ENCODE measurements at places on chromosomes 2 and 18. TPM values are rescaled to one million over a fixed set of nuclear protein-coding genes. Genes with fewer than 3 reads are reported as not detected.

- no peak overlapping the region for H3K27ac ChIP-seq
- H3K27me3 ChIP-seq: no peaks in the 10 kb centered on the region
Observed at GRCh38 chr2:220847589-220847988, 724.5 kb downstream of the EPHA4 start.

DNA sequence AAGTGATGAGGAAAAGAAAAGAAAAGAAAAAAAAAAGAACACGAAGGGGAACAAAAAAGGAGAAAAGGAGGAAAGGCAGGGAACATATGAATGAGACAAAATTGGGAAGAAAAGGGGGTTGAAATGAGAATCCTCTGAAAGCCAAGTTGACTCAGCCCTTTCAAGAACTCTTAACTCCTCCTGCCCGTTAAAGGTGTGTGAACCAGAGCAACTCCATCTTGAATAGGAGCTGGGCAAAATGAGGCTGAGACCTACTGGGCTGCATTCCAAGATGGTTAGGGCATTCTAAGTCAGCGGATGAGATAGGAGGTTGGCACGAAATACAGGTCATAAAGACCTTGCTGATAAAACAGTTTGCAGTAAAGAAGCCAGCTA lies 4.0 kb upstream of the POLE4 start:
- no peak for DNase-seq
- H3K4me3 ChIP-seq: no peak overlapping the region
- no peaks in the 10 kb centered on the region for H3K27me3 ChIP-seq
- H3K36me3 ChIP-seq: no peaks in the 10 kb centered on the region

- H3K4me1 ChIP-seq: no peaks in the 10 kb centered on the region
- no peak overlapping the region for H3K27ac ChIP-seq
- H3K36me3 ChIP-seq: no peaks in the 10 kb centered on the region
- no peaks in the 10 kb centered on the region for H3K27me3 ChIP-seq
- DNase-seq: no peak
Observed at GRCh38 chr2:147051814-147052213, 793.0 kb upstream of the ACVR2A start.

DNA sequence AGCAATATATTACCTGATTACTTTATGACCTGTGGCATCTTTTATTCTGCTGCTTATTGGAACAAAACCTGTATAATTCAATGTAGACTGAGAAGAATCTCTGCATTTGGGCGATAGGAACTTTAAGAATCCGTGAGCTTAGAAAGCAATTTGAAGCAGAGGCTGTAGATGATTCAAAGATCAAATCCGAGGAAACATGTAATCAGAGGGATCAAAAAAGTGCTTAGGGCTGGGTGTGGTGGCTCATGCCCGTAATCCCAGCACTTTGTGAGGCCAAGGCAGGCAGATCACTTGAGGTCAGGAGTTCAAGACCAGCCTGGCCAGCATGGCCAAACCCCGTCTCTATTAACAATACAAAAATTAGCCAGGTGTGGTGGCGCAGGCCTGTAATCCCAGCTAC lies 198.4 kb downstream of the MTX2 start:
- H3K4me3 ChIP-seq: no peak overlapping the region
- peaks cover 9% of the 10 kb centered on the region for H3K27me3 ChIP-seq
- H3K27ac ChIP-seq: no peak overlapping the region
- no peak for DNase-seq

DNA sequence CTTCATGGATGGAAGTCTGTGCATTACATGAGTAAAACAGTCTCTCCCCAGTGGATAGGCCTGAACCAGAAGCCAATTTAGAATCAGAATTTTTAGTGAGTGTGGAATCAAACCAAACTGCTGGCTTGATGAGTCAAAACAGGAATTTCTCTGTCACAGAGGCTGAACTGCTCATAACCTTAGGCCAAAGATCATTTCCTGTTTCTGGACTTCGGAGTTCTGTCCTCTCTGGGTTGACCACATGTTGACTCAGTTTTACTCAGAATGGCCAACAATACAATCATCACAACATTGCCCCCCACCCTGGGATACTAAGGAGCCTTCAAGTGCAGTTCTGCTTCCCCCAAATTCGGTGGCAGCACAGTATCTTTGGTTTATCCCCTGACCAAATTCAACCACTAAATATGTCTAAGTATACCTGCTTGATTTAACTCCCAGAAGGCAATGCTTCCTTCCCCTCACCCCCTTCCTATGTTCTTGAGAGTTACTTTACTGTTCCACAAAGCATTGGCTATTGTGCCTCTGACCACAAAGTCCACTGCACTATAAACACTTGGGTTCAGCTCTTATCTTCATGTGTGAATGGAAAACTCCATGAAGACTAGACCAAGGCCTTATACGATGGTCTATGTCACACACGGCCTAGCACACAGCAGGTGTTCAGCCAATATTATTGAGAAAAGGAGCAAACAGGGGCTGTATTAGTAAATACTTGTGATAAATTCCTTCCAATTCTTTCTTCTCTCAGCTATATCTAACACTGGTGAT lies 67.8 kb downstream of the NXPH2 start:
- no peaks in the 10 kb centered on the region for H3K36me3 ChIP-seq
- no peaks in the 10 kb centered on the region for H3K27me3 ChIP-seq
- peaks cover 9% of the 10 kb centered on the region for H3K4me1 ChIP-seq

DNA sequence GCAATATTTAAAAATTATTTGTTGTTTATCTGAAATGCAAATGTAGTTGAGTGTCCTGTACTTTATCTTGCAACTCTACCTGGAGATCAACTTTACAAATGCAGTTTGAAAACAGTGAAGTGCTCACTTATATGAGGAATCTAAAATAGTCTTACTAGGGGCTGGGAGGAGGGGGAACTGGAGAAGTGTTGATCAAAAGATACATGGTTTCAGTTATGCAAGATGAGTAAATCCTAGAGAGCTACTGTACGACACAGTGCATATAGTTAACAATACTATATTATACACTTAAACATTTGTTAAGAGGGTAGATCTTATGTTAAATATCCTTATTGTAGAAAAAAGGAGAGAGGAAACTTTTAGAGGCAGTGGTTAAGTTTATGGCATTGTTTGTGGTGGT lies 241.9 kb downstream of the BCL11A start:
- no peak overlapping the region for H3K4me3 ChIP-seq
- H3K4me1 ChIP-seq: no peaks in the 10 kb centered on the region
- H3K27me3 ChIP-seq: peaks cover 4% of the 10 kb centered on the region
- no peak for DNase-seq
- H3K36me3 ChIP-seq: no peaks in the 10 kb centered on the region

GRCh38 chr18:41113885-41114482 lies 841.0 kb upstream of the PIK3C3 start:
- no peaks in the 10 kb centered on the region for H3K36me3 ChIP-seq
- no peak for DNase-seq
- no peak overlapping the region for H3K27ac ChIP-seq
- H3K4me3 ChIP-seq: no peak overlapping the region
- H3K4me1 ChIP-seq: no peaks in the 10 kb centered on the region

- DNase-seq: no peak
- H3K27me3 ChIP-seq: no peaks in the 10 kb centered on the region
- no peak overlapping the region for H3K4me3 ChIP-seq
- no peak overlapping the region for H3K27ac ChIP-seq
- H3K36me3 ChIP-seq: no peaks in the 10 kb centered on the region
Observed at GRCh38 chr2:172674968-172675303, 60.7 kb upstream of the RAPGEF4 start.

DNA sequence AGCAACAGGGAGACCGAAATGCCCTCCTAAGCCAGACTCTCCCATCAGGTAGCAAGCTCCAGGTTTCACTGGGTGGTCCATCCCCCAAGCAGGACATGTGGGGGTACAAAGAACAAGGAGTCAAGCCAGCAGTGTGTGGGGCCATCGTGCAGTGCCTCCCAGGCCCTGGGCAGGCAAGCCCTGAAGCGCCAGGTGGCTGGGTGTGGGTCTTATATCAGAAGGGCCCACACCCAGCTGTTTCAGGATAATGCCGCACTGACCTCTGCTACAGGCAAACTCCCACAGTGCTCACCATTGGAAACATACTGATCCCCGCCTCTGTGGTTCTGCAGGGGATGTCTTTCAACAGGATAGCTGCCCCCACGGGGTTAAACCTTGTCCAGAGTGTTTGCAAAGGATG lies 174.2 kb upstream of the SMAD2 start:
- H3K27me3 ChIP-seq: no peaks in the 10 kb centered on the region
- DNase-seq: no peak

Gene CHAC2
- 7.6 TPM for total RNA-seq

Gene SMIM21
- not detected for total RNA-seq

Gene IL1RN
- total RNA-seq: not detected

Gene AP1S3
- 66.3 TPM for total RNA-seq

DNA sequence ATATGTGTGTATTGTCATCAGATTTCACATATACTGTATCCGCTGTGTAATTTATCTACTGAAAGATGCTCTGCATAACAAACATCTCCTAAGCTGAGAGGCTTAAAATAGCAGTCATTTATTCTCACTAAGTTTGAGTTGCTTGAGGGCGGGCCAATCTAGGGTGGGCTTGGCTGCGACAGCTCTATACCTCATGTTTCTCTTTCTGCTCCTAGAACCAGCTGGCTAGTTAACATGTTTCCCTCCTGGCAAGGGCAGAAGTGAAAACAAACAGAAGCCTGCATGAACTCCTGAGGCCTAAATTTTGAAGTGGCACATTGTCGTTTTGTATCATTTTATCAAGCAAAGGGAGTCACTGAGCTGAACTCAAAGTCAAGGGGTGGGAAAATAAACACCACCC lies 585.0 kb upstream of the VRK2 start:
- H3K27me3 ChIP-seq: no peaks in the 10 kb centered on the region
- no peak overlapping the region for H3K27ac ChIP-seq
- no peak overlapping the region for H3K4me3 ChIP-seq
- H3K4me1 ChIP-seq: no peaks in the 10 kb centered on the region
- no peaks in the 10 kb centered on the region for H3K36me3 ChIP-seq

DNA sequence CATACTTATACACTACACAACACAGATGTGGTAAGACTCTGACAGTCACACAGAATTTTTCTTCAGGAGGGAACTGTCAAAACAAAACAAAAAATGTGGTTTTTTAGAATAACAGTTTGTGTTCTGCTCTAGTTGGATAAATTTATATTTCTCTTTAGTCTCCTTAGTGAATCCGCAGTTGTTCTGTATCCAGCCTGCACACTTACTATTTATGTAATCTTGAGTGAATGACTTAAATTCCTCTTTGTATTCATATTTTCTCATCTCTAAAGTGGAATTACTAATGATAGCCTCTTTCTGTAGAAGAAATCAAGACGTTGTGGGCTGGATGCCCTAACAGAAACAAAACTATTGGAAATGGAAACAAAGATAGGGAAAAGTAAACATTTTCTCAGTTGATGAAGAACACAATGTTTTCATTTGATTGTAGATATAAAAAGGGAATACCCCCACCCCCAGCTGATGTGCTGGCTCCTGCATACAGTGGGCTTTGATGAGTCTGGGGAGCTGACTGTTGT lies 375.2 kb downstream of the TRIB2 start:
- no peaks in the 10 kb centered on the region for H3K4me1 ChIP-seq
- DNase-seq: no peak
- H3K4me3 ChIP-seq: no peak overlapping the region
- no peaks in the 10 kb centered on the region for H3K36me3 ChIP-seq
- no peaks in the 10 kb centered on the region for H3K27me3 ChIP-seq

- H3K27me3 ChIP-seq: no peaks in the 10 kb centered on the region
- no peaks in the 10 kb centered on the region for H3K4me1 ChIP-seq
- H3K4me3 ChIP-seq: no peak overlapping the region
- no peak overlapping the region for H3K27ac ChIP-seq
Observed at GRCh38 chr18:31250902-31251301, 67.1 kb upstream of the DSG1 start.

- no peak overlapping the region for H3K4me3 ChIP-seq
- no peaks in the 10 kb centered on the region for H3K27me3 ChIP-seq
- no peaks in the 10 kb centered on the region for H3K36me3 ChIP-seq
- H3K4me1 ChIP-seq: no peaks in the 10 kb centered on the region
- DNase-seq: no peak
Observed at GRCh38 chr18:43236921-43237320, 40.4 kb downstream of the SYT4 start.

DNA sequence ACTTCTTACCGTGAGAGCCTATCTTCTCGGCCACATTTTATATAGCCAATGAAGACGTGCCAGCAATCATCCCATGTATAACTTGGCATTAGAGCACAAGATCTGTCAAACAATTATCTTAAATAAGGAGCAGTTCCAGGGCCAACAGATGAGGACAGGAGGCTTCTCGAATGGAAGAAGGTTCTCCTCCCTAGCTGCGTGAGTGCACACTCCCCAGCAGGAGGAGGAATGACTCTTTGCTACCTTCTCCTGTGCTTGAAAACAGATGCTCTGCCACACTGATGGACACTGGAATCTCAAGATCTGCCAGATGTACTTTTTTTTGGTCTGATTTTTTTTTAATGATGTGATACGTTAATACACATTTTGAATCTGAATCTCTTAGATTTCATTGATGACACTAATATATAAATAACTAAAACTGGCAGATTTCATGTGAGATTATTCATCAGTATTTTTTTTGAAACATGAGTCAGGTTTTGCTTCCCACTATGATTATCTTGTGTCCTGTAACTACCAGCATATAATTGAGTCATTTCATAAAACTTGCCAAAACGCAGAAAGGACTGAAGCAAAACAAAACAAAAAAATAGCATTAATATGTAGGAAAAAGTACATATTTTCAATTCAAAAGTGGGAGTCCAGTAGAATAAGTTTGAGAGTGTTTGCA lies 626 bp upstream of the VIT start:
- H3K4me1 ChIP-seq: peaks cover 26% of the 10 kb centered on the region
- H3K4me3 ChIP-seq: no peak overlapping the region
- H3K36me3 ChIP-seq: no peaks in the 10 kb centered on the region
- peak overlapping the region; percentile 80 for H3K27ac ChIP-seq
- no peaks in the 10 kb centered on the region for H3K27me3 ChIP-seq

DNA sequence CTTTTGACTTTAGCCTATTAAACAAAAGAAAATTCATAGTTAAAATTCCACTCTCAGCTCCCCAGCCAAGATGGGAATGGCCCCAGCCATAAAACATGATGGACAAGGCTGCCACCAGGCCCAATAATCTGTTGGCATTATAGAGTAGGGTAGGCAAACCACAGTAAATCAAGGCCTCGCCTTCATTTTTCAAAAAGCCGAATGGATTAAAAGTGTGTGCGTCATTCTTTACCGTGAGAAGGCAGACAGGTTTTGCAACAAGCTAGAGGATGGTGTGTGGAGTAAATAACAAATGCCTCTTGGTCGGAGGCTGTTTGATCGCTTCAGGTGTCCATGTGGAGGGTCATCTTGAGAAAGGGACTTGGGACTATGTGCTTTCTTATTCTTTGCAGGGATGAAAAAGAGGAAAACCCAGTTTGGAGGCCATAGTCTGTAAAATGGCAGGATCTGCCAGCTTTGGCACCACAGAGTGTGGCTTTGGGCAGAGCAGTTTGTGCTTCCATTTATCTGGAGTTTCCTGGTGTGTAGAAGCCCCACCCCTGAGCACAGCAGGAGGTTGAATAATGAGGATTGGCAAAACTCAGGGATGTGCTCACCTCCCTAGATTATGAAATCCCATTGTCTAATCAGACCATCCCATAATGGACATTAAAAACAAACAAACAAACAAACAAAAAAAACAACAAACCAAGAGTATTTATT lies 57.1 kb upstream of the ITGB6 start:
- no peaks in the 10 kb centered on the region for H3K36me3 ChIP-seq
- H3K27ac ChIP-seq: peak overlapping the region; percentile 62
- H3K27me3 ChIP-seq: no peaks in the 10 kb centered on the region
- DNase-seq: no peak

Gene CYTIP
- 0.57 TPM for total RNA-seq
